ENCODE measurements at places on chromosomes 6 and 20.

GRCh38 chr20:1831096-1831495 is 64.1 kb upstream of the SIRPA start:
- no peak for DNase-seq

DNA sequence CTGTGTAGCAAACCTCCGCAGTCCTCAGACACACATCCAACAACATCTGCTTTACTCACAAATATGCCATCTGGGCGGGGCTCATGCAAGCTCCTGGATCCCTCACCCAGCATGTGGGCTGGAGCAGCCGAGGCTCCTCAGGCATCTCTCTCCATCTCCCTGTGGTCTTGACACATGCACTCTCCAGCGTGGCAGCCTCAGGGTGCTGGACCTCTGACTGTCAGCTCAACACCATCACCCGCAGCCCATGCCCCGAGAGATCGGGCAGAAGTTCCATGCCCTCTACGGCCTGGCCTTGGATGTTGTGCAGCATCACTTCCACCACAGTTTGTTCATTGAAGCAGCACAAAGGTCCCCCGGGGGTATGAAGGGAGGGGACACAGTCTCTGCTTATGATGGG is 32.6 kb upstream of the CD93 start:
- DNase-seq, result no peak

- DNase-seq, result no peak
Observed at GRCh38 chr6:85920782-85921181, 278.1 kb upstream of the SYNCRIP start.

GRCh38 chr6:64238071-64238470 is 602.5 kb downstream of the PHF3 start:
- DNase-seq, result no peak

DNA sequence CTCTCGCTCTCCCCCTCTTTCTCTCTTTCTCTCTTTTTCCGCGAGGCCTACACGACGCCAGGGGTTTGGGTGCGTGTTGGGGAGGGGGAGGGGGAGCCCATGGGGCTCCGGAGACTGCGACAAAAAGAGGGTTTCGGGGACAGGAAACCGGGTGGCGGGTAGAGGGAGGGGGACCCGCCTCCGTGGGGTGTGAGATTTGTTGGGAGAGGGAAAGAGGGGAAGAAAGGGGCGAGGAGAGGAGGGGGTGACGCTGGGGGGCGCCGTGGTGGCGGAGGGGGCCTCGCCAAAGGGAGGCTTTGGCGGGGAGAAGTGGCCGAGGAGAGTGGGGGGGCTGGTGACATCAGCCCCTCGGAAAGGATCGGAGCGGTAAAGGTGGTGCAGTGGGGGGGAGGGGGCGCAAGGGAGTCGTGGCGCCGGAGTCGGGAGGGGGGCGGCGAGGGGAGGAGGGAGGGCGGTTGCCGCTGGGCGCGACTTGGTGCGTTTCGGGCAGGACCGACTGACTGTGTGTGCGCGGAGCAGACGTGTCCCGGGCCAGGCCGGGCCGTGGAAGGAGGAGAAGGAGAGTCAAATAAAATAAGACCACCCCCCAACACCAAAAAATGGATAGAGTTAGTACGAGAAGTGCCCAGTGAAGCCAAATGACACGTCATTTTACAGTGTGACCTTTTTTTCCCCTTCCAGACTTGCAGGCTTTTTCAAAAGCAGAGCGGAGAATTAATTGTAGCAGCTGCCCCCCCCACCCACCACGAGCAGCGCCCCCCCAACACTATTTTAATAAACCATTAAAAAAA is 39.8 kb downstream of the GNAS start:
- DNase-seq, result peak; percentile 69

GRCh38 chr6:113585246-113585645 is 271.9 kb upstream of the MARCKS start:
- DNase-seq, result no peak

GRCh38 chr6:134240665-134241431 is 77.1 kb downstream of the SGK1 start:
- peak; percentile 92 for DNase-seq

DNA sequence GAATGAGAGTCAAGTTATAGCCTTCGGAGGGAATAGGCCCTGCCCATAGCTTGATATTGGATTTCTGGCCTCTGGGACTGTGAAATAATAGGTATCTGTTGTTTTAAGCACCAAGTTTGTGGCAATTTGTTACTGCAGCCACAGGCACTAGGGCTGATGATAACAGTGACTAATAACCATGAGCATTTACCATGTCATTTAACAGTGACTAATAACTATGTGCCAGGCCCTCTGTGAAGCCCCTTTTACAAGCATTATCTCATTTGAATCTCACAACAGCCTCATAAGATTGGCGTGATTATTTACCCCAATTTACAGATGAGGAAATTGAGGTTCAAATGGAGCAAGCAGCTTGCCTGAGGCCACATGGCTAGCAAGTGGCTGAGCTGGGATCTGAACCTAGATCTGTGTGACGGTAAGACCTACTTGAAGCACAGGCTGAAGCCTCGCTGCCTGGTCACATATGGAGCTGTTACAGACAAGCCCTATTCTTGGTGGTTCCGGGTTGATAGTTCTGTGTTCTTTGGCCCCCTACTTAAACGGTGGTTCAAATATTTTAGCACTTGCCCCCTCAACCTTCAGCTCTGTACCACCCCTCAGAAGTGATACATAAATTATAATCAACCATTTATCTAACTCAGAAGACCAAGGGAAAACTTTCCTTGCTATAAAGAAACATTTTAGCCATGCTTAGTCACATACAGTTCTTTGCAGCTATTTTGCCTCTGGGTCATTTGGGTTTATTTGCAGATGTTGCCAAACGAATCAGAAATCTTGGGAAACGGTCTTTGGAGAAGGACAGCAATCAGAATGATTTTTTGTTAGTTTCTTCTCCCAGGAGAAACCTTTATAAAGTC is 98.3 kb downstream of the ELOVL5 start:
- DNase-seq, result no peak

GRCh38 chr6:17867880-17868279 is 119.6 kb downstream of the KIF13A start:
- DNase-seq, result no peak
